ENCODE measurements at places on chromosomes 1 and 21. TPM values are rescaled to one million over a fixed set of nuclear protein-coding genes. Genes with fewer than 3 reads are reported as not detected.

The VTCN1 gene
- total RNA-seq, result not detected

The SPRR2E gene
- not detected for total RNA-seq

The SPATC1L gene
- total RNA-seq, result 30.8 TPM

The TNN gene
- total RNA-seq, result not detected

The IFI44 gene
- 10.5 TPM for total RNA-seq

The PLA2G4A gene
- 5.9 TPM for total RNA-seq

The OR2T33 gene
- total RNA-seq, result not detected

The FAM110D gene
- total RNA-seq, result not detected

The NCAM2 gene
- total RNA-seq, result 8.1 TPM

The IL6R gene
- total RNA-seq, result 1.3 TPM

The RIMS3 gene
- total RNA-seq, result 0.16 TPM

The BNIPL gene
- 0.13 TPM for total RNA-seq

The LAMC2 gene
- 5.4 TPM for total RNA-seq

The FLG2 gene
- total RNA-seq, result not detected

The RCC1 gene
- 60.4 TPM for total RNA-seq

The AIRE gene
- total RNA-seq, result 0.08 TPM

The MSH4 gene
- total RNA-seq, result not detected

The VHLL gene
- total RNA-seq, result 5.3 TPM

The OR2T11 gene
- not detected for total RNA-seq

The CHI3L2 gene
- not detected for total RNA-seq

The TEX38 gene
- total RNA-seq, result not detected

The NBPF4 gene
- not detected for total RNA-seq

The LCE1F gene
- total RNA-seq, result not detected

The MRTO4 gene
- 40.1 TPM for total RNA-seq

The DMRTA2 gene
- under 0.01 TPM for total RNA-seq

The KCNE1 gene
- total RNA-seq, result not detected

The LMOD1 gene
- 1.0 TPM for total RNA-seq

The DIPK1A gene
- 9.6 TPM for total RNA-seq

The SGIP1 gene
- total RNA-seq, result 6.3 TPM

The CACNA1E gene
- total RNA-seq, result not detected

The MLLT11 gene
- total RNA-seq, result 5.8 TPM

The CNIH3 gene
- total RNA-seq, result 7.6 TPM

The DISC1 gene
- total RNA-seq, result 5.4 TPM

The CDK11A gene
- 5.2 TPM for total RNA-seq
